ENCODE measurements at places on chromosomes 13 and 19.

DNA sequence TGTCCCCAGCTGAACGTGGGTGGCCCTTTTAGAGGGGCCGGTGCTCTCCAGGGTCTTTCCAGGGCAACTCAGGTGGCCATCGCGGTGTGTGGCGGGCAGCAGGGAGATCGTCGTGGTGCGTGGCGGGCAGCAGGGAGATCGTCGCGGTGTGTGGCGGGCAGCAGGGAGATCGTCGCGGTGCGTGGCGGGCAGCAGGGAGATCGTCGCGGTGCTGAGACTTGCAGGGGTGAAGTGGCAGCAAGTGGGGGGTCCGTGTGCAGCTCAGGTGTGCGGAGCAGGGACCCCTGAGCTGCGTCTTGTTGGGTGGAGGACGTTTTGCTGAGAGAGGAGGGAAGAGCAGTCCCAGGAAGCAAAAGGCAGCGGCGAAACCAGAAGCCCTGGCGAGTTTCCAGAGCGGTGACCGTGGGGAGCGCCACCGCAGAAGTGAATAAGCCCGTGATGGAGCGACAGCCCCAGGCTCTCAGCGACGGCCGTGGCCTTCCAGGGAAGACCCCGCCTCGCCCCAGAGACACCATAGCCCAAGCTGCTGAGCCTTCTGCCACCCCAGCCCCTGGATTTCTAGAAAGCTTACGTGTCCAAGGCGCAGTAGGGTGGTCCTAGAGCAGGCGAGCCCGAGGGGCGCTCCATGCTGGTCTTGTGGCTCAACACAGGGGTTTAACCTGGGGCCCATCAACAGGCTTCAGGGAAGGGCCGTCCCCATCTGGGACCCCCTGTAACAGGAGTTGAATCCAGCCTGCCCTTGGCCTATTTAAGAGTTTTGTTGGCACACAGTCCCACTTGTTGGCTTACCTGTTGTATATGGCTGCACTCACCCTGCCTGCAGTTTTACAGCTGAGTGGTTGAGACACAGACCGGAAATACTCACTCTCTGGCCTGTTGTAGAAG is 5.4 kb downstream of the NCLN start:
- DNase-seq, result no peak

DNA sequence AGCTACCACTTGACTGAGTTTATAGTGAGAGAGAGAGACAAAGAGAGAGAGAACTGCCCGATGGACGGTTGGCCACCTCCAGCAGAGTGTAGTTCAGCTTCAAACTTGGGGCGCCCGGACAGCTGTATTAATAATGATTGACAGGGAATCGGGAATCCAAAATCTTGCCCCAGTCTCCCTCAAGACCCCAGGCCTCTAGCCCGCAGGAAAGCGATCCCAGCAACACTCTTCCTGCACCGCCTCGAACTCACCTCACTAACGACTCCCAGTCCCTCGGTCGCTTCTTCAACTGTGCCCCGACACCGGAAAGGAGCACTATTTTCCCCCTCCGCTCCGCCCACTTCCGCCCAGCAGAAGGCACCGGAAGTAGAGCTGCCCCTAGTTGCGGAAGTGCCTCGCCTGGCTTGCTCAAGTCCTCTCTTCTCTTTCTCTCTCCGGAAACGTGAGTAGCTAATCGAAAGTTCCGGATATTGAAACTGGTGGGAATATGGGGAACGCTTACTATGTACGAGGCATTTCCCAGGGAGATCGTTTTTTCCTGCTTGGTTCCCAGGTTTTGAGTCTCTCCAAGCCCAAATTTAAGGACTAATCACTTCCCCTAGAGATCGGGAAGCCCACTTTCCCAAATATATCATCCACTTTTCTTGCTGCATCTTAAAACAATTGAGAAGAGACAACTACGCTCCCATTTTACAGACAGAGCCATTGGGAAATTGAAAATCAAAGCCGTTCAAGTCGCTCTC is at the start of gene NOSIP:
NOSIP (minus strand) TSS at position 293 of the 743 bp plus-strand sequence. CDS start 19,865 bp downstream, outside the sequence.
- DNase-seq, result peak; percentile 98

DNA sequence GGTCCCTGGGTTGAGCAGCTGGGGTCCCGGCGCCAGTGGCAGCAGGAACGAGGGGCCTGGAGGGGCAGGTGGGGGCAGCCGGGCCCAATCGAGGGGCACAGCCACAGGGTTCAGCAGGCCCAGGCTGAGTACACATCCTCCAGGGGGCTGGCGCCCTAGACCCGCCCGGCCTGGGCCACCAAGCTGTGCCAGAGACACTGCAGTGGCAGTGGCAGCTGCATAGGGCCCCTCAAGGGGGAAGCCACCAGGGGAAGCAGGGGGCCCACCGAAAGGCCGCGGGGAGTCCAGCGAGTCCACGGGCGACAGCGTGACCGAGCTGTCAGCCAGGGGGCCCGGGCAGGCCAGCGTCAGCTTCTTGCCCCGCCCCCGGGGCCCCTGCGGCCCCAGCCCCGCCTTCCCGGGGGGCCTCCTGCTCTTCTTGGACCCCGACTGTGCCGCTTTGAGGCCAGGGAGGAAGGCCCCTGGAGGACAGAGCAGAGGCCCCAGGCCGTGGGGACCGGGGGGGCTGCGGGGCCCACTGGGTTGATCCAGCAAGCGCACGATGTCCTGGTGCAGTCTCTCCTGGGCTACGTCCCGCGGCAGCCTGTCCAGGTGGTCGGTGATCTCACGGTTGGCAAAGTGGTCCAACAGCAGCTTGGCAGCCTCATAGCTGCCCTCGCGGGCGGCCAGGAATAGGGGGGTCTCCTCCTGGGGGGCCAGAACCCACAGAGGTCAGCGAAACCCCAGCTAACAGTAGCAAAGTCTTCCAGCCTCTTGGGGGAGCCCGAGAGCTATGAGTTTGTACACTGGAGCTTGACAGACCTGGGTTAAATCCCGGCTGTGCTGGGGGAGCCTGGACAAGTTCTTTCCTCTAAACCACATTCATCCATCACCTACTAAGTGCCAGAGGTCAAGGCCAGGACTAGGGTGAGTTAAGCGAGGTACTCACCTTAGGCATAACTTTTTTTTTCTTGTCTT is 39.5 kb downstream of the NOTCH3 start:
- no peak for DNase-seq

DNA sequence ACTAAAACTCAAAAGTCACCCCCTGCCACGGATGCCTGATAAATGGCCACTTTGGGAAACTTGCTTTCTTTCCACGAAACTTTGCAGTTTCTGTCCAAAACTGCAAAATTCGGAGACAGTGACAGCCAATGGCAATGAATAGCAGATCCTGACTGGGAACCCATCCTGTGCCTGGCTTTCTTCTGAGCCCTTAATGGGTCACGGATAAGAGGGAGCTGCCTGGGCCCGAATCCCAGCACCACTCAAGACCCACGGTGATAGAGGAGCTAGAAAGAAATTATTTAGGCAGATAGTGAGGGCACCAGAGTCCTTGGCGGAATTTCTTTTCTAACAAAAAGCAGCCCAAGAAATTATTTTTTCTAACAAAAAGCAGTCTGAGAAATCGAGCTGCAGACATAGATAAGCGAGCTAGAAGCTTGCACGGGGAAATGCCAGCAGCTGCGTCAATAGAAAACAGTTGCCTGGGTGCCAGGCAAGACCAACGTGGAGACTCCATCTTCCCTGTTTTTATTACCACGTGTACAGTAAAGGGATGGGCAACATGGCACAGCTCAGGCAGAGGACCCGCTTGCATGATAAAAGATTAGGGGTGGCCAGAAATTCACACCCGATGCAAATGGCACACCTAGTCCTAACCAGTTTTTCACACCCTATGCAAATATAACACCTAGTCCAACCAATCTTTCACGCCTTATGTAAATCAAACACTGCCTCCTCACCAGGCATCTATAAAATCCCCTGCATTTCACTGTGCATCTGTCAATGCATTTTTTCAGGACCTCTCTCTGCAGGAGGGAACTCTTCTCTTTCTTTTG is 7.1 kb upstream of the HSH2D start:
- DNase-seq, result no peak

DNA sequence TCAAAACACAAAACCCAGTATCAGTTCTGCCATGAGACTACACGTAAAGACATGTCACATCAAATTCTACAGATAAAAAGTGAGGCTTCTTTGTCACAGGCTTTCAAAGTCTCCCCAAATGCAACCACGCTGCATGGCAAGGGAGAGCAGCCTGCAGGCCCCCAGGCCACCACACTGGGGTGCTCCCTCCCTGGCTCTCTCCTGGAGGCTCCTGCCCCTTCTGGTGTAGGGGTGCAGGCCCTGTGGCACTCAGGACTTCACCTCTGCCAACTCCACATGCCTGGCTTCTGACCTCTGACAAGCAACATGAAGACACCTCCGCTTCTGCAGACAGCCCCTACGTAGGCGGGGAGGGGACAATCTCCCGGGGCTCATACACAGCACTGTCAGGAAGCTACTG is 14.3 kb downstream of the AKAP8 start:
- no peak for DNase-seq

GRCh38 chr13:67726979-67727378 is 496.8 kb upstream of the PCDH9 start:
- DNase-seq, result no peak

GRCh38 chr13:46684287-46685001 is 112.5 kb downstream of the ESD start:
- DNase-seq, result peak; percentile 38

- no peak for DNase-seq
Observed at GRCh38 chr13:44400736-44401135, 27.1 kb downstream of the SERP2 start.

Measured in kidney (tissue), 22 donors.